ENCODE measurements at places on chromosomes 3 and 15.
A peak's percentile ranks its signal among the peaks of the same experiment; 100 is the strongest.

- ATAC-seq: no peak
Observed at GRCh38 chr3:123054109-123054778, 12.6 kb upstream of the PDIA5 start.

GRCh38 chr3:180707896-180708295, 28.6 kb upstream of the CCDC39 start:
- ATAC-seq: no peak

GRCh38 chr3:128334086-128334645, 132.5 kb downstream of the DNAJB8 start:
- ATAC-seq: no peak

- no peak for ATAC-seq
Observed at GRCh38 chr15:93036951-93037819, 51.8 kb downstream of the RGMA start.

DNA sequence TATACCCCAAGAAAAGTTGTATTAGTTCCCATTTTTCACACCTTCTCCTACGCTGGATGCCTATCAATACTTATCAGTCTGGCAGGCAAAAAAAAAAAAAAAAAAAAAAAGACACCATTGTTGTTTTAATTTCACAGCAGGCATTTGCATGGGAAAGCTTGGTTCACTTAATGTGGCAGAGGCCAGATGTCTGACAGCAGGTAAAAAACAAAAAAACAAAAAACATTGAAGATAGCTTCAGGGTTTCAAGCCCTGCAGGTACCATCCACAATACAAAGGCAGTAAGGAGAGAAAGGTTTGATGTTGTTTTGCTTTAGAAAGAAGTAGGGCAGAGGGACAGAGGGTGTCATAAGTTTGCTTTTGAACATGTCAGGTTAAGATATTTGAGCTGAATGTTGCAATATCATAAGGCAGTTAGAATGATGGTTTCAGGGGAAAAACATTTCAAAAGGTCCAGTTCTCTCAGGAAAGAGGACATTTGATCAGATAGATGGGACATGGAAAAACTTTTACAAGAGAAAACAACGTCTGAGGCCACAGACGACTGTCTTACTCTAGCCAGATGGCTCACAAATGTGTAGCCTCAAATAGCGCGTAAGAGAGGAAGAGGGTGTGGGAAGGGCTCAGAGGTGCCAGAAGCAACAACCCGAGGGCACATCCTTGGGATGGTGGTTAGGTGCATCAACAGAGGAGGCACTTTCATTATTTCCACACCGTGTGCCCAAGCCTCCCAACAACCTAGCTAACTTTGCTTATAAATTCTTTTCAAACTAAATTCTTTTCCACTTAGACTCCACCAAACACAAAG, 25.7 kb downstream of the PCOLCE2 start:
- peak; percentile 66 for ATAC-seq

DNA sequence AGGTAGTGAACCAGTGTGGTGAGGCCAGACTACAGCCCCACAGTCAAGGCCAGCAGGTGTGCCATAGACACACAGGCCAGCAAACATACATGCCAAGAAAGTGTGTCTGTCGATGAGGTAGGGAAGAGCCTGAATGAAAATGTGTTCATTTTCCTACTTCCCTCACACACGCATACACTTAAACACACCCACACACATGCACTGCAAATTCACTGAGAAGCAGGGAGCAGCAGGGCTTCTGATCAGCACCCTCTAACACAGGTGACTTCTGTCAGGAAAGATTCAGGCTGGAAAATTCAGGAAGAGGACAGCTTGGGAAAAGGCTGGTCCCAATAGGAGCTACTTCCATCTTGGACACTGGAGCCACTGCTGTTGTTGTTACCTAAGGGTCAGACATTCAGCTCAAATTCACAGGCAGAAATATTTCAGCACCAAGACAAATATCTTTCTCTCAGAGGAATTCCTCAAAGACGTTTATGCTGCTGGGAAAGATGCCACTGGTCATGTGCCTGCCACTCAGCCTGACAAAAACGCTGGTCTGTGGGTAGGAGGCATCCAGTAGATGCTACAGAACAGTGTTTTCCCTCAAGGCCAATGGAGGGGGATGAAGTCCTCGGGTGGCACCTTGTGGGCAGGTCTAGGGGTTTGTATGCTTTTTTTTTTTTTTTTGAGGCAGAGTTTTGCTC, 40.9 kb upstream of the LARS2 start:
- no peak for ATAC-seq

- no peak for ATAC-seq
Observed at GRCh38 chr15:71755092-71755970, 55.0 kb upstream of the NR2E3 start.

DNA sequence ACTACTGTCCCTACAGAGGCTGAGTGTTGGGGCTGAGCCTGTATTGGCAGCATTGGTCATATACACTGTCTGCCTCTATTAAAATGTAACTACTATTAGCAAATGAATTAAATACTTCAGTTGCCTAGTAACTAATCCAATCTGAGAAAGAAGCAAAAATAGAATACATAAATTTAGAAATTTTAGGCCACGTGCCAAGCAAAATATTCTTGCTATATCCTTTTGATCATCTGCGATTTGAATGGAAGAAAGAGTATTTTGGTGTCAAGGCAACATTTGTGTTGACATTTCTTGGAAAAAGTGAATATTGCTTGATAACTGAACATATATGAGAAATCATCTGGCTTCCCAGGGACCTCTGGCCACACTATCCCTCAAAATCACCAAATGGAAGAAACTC, 148.2 kb upstream of the TOPAZ1 start:
- peak; percentile 24 for ATAC-seq

GRCh38 chr3:55313666-55314065, 173.4 kb downstream of the WNT5A start:
- no peak for ATAC-seq

DNA sequence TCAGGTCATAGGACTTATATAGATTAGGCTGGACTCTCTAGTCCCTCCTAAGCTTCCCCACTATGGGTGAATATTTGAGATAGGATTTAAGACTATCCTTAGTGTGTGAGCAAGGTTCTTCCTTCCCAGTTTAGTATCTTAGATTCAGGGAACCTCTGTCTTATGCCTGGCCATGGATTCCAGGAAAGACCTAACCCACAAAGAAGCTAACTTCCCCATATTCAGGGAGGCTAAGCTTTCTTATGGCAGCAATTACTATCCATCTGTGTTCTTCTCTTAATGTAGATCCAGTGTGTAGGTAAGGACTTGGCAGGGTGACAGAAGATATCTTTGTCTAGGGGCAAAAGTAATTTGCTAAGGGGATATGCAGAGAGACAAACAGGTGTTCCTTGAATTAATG, 25.5 kb upstream of the PIK3R4 start:
- no peak for ATAC-seq

Measured in SK-N-SH treated with all-trans-retinoic acid at 6 μM for 48 hours (cell line).